Activated T-cell treated with anti-CD3 and anti-CD28 coated beads for 1 hour (primary cell): ENCODE measurements at places on chromosomes 7 and 10.

DNA sequence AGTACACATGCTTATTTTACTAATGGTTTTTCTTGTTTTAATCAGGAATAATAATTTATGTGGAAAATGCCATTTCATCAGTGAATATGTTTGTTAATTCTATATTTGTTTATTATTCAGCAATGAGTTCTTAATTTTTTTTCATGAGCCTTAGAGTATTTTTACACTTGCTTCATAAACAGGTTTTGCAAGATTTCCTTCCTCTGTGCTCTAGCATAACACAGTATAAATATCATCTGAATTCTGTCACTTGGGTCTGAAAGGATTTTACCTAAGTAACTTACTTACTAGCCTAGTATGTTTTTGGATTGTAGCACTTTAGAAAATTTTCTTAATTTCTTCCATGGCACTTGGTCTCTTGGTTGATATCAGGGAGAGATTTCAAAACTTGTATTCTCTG lies 45.8 kb downstream of the GLCCI1 start:
- DNase-seq, result no peak

DNA sequence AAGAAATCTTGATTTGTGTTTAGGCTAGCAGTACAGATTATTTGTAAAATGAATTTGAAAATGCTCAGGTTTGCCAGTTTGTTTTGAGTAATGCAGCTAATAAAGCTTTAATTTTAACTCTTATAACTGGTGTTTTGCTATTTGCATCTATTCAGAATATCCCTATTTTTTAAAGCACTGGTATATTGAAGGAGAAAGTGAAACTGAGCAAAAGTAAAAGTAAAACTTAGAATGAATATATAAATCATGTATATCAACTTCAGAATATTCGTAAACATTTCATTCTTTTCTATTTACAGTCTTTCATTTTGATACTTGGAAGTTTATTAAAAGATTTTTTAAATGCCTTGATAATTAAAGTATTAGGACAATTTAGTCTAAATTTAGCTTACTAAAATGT lies 26.2 kb downstream of the TASOR2 start:
- DNase-seq, result no peak

DNA sequence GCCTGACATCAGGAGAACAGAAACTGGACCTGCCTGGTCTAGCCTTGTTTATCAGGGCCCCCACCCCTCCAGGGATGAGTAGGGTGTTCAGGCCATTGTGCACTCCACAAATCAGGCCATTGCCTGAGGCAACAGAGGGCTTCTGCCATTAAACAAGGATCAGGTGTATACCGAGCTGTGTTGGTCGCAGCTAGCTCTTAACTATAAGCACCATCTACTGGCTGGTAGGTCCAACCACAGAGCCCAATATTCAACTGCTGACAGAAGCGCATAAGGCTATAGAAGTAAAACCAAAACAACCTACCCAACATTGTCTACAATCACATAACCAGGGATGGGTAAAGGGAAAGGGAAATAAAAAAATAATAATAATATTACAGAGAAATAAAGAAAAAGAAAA lies 451.7 kb upstream of the TEX47 start:
- DNase-seq, result no peak

GRCh38 chr7:151056283-151056665 lies 1.4 kb downstream of the CDK5 start:
- DNase-seq, result no peak

- DNase-seq, result no peak
Measured at GRCh38 chr7:158991824-158992621, 135.7 kb downstream of the DYNC2I1 start.

- DNase-seq, result no peak
Measured at GRCh38 chr10:107913317-107914294, 749.1 kb upstream of the SORCS1 start.

- DNase-seq, result no peak
Measured at GRCh38 chr7:152733286-152733934, 26.1 kb upstream of the ACTR3B start.

DNA sequence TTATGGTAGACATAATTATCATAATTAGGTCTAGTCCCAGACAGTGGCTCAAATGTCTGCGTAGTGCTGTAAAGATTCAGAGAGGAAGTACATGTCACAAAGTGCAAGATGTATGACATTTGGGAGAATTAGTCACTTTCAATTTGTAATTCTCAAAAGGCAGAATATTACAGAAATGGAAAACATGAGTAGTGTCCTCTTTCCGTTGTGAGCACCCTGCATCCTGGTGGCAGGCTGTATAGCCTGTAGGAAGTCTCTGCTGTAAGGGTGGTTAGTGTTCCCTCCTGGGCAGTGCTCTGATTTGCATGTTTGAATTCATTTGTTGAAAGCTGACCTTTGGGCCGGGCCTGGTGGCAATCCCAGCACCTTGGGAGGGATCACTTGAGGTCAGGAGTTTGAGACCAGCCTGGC lies 17.0 kb downstream of the CDK14 start:
- DNase-seq, result no peak

DNA sequence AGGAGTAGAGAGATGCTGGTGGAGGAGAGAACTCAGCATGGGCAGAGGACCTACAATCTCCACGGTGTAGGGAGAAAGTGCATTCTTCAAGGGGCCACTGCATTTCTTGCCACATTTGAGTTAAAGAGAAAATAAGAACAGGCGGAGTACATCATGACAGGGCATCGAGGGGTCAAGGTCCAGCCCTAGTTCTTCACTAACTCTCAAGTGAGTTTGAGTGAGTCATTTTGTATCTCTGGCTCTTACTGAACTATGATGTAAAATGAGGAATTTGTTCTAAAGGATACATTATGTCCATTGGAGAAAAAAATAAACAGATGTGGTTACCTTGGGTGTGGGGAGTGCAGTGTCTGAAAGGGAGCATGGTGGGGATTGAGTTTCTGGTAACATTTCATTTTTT lies 182.9 kb downstream of the XPNPEP1 start:
- no peak for DNase-seq

GRCh38 chr7:75629044-75629443 lies 109.7 kb downstream of the HIP1 start:
- no peak for DNase-seq

DNA sequence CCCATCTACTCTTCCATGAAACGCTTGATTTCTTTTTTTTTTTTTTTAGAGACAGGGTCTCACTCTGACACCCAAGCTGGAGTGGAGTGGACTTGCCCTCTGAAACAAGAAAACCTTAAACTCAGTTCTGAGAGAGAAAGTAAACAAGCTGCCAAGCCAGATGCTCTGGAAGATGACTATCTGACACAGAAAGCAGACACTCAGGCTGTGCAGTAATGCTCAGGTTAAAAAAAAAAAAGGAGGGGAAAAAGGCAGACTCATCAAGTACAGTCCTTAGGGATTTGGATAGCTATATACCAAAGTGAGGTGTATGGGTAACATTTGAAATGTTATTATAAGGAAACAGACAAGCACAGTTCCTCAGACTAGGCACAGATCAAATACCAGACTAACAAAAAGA lies 80.5 kb downstream of the IDE start:
- no peak for DNase-seq

DNA sequence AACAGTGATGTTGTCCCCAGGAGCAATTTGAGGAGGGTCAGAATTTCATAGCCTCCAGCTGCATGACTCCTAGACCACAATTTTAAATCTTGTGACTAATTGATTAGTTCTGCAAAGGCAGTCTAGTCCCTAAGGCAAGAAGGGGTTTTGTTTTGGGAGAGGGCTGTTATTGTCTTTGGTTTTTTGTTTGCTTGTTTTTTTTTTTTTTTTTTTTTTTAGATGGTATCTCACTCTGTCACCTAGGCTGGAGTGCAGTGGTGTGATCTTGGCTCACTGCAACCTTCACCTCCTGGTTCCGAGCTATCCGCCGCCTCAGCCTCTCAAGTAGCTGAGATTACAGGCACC lies 117.0 kb downstream of the MARCHF5 start:
- no peak for DNase-seq

DNA sequence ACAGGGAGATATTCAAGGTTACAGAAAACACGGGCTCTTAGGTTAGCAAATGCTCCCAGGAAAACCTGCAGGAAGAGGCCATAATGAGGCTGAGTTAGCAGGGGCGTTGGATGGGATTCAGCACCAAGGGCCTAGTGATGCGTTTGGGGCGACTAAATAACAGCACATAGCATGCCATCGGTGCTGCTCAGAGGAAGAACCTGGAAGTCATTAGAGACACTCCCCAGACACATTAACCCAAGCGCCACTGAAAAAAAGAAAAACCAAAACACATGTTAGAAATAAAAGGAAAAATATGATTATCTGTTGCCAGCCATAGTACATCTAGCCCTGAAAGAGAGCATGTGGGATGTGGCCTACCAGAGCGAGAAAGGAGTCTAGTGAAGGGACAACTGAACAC lies 28.8 kb upstream of the OPALIN start:
- no peak for DNase-seq

- no peak for DNase-seq
Measured at GRCh38 chr10:122426829-122427228, 27.6 kb upstream of the ARMS2 start.

DNA sequence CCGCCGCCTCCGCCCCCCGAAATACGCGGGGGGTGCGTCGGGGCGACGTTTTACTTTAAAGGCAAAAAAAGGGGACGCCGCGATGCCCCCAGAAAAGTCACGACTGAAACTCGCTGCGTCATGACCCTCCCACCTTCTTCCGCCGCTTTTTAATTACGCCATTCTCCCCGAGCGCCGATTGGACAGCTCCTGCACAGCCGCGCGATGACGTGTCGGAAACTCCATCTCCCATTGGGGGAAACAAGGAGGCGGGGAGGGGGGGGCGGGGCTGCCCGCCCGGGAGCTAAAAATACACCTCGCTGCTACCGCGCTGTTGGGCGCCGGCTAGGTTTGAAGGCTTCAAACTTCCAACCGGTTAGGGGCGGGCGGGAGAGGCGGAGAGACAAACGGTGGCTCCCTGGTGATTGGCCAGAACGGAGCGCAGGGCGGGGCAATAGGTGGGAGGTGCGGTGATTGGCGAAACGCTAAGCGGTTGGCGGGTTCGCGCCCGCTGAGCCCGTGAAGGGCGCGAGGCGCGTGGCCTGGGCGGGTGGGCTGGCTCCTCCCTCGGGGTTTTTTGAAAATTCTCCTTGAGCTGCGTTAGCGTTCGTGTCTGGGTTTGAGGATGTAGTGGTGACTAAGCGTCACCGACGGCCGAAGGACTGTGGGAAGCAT lies at the start of gene RHEB:
TSS of gene RHEB (minus strand) at position 131 of the 654 bp plus-strand sequence. CDS start 384 bp downstream, outside the sequence.
- peak; percentile 97 for DNase-seq

DNA sequence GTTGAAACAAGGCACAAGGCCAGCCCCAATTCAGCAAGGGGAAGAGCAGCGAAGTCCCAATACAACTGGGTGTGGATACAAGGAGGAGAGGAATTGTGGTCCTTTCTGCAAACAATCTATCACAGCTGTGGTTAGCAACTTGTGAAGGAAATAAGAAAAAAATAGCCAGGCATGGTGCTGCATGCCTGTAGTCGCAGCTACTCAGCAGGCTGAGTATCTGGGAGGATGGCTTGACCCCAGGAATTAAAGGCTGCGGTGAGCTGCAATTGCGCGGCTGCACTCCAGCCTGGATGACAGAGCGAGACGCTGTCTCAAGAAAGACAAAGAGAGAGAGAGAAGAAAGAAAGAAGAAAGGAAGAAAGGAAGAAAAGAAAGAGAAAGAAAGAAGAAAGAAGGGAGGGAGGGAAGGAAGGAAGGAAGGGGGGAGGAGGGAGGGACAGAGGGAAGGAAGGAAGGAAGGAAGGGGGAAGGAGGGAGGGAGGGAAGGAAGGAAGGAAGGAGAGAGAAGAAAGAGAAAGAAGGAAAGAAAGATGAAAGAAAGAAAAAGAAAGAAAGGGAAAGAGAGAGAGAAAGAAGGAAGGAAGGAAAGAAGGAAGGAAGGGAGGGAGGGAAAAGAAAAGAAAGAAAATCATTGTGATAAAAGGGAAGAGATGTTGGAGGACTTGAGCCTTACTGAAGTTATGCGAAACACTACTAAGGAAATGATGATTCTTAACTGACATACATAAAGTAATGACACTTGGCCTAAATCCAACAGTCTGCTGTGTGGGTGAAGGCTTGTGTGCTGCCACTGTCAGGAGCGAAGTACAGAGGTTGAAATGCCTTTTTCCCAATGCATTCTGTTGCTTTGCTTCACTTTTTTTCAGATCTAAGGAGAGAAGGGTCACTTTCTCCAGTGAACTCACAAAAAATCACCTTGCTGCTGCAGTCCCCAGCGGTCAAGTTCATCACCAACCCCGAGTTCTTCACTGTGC lies 117.0 kb upstream of the STK17A start:
- no peak for DNase-seq

DNA sequence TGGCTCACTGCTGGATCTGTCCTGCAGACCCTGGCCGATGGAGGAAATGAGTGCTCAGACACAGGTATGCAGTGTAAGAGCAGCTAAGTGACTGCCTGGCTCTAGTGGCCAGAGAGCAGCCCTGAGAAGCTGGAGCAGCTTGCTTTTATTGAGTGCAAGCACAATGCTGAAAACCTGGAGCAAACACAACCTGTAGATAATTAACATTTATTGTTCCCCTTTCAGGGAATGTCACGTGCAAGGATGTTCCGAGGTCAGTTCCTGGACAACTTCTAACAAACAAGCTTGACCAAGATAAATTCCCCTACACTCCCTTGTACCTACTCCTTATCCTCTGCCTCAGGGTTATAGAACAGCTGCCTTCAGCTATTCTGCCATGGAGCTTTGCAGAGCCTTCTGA lies 31.3 kb downstream of the DDC start:
- no peak for DNase-seq

- DNase-seq, result no peak
Measured at GRCh38 chr10:6353526-6353925, 150.8 kb downstream of the PFKFB3 start.

GRCh38 chr7:7834761-7835160 lies 116.4 kb upstream of the RPA3 start:
- DNase-seq, result no peak

DNA sequence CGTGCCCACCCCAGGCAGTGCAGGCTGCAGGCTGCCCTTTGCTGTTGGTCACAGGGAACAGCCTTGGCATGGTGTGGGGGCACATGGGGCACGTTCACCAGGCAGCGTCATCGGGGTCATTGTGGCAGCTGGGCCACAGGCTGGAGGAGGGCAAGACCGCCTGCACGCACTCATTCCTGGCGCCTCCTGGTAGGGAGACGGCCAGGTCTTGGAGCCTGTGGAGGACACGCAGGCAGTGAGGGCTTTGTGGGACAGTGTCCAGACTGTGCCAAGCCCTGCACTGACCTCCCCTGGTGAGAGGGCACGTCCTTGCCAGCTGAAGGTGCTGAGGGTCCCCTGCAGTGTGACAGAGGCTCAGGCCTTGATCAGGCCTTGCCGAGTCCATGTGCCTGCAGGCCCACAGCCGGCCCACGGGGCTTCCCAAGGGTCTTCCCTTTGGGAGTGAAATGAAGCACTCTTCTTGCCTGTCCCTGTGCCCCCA lies 76.4 kb downstream of the NKX6-2 start:
- DNase-seq, result no peak

- no peak for DNase-seq
Measured at GRCh38 chr7:150665089-150665748, 20.3 kb upstream of the GIMAP2 start.
